AG04450 (cell line): ENCODE measurements at places on chromosomes 2 and 18.

GRCh38 chr2:181235683-181236459 is 221.3 kb upstream of the ITGA4 start:
- DNase-seq: no peak

DNA sequence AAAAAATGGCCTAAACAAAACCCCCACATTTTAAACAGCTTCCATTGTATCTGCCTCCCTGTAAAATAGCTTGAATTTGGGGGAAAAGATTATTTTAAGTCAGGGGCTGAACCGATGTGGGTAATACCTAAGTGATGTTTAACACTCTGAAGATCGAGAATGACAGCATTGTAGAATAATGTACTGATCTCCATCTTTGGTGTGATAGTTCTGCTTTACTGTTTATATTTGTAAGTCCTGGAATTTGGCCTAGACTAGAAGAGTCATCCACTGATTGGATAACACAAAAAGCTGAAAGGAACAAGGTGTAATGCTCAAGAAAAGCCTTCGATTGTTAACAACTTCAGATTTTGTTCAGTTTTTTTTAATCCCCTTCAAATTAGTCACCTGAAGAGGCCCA is 53.8 kb upstream of the CCDC68 start:
- no peak for DNase-seq

DNA sequence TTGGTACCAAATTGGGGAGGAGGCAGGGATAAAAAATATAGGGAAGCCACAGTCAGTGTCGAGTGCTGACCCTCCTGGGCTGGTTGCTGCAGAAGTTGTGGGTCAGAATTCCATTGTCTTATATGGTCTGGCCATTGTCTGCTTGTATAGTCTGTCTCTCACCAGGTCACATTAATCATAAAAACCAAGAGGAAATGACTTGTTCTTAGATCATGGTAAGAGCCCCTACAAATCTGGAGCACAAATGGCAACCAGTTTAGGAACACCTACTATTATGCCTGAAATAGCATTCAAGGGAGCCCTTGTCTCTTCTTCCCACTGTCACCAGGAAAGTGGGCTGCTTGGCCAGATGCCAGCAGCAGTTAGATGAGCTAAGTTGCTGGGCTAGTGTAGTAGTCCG is 119.7 kb upstream of the RMP24 start:
- no peak for DNase-seq

DNA sequence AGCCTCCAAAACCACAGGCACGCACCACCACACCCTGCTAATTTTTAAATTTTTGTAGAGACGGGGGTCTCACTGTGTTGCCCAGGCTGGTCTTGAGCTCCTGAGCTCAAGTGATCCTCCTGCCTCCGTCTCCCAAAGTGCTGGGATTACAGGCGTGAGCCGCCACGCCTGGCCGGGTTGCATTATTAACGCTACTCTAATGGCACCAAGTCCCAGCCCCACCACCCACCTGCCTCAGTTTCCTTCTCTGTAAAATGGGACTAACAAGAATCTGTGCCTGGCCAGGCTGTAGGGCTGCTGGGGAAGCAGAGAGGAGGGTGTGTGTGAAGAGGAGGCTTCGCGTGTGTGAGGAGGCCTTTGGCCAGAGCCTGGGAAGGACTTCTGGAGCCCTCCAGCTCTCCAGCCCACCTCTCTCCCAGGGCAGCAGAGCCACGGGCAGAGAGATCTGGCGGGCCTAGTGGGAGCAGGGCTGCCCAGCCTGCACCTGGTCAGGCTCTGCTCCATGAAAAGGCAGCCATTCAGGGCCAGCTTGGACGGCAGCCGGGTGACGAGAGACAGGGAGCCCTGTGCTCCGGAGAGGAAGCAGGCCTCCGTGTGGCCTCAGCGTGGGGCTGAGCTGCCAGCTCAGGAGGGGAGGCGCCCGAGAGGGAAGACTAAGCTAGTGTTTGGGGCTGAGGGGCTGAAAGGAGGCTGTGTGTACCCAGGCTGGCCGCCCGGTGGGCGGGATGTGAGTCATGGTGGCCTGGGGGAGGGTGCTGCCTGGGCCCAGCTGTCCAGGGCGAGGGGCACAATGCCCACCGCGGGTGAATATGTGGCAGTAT is 7.4 kb upstream of the B3GNT7 start:
- no peak for DNase-seq

GRCh38 chr2:70959271-70959761 is 19.1 kb upstream of the ANKRD53 start:
- DNase-seq: no peak

DNA sequence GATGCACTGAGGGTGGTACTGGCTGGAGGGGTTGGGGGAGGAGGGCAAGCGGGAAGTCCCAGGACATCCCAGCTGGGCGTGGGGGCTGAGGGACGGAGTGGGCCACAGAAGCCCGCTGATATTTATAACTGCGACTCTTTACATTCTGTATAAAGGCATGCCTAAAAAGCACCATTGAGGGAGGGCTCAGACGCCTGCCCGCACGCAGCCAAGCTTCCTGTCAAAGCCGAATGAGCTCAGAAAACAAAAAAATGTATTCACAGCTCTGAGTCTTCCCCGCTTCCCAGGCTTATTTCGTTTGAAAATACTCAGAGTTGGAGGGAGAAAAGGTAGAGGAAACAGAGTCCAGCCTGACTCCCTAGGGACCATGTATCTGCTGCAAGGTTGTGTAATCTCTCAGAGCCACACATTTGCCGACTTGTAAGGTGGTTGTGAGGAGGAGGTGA is 170.1 kb upstream of the HAAO start:
- DNase-seq: no peak

- DNase-seq: no peak
Measured at GRCh38 chr18:45519411-45520280, 95.6 kb upstream of the SLC14A2 start.

GRCh38 chr2:113058411-113058994 is 495 bp upstream of the IL36RN start:
- DNase-seq: no peak

DNA sequence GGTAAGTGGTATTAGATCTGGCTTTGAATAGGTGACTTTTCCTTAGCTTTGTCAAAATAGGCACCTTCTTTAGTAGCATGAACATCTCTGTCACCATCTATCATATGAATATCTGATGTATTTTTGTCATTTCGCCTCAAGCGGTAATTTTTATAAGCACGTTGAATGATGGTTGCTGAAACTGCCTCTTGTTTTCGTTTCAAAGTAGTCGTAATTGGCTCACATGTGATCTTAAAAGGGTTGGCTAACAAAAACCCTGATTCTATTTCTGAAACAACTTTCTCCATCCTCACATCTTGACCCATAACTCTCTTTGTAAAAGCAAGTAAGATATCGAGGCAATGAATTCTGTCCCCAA is 29.8 kb upstream of the SCN9A start:
- DNase-seq: no peak

DNA sequence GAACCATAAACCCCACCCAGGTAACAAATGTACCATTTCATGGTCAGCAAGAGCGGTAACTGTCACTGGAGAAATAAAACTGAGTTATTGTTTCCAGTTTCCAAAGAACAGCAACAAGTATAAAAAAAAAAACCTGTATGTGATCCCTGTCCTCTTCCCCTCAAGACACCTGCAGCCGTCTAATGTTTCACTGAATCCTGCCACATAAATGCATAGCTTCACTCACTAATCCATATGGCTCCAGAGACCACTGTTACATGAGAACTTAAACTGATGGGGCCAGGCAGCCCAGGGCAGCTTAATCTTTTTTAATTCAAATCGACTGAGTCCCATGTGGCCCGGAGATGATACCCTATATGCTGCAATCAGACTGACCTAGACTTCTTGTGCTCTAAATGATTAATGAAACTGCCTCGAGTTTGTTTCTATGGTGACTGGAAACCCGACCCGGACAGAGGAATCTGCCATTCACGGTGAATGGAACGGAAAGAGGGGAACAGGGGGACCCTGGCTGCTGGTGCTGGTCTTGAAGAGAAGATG is 60.9 kb upstream of the SIX2 start:
- DNase-seq: no peak
